ENCODE measurements at places on chromosomes 7 and 10. TPM values are rescaled to one million over a fixed set of nuclear protein-coding genes. Genes with fewer than 3 reads are reported as not detected.

DNA sequence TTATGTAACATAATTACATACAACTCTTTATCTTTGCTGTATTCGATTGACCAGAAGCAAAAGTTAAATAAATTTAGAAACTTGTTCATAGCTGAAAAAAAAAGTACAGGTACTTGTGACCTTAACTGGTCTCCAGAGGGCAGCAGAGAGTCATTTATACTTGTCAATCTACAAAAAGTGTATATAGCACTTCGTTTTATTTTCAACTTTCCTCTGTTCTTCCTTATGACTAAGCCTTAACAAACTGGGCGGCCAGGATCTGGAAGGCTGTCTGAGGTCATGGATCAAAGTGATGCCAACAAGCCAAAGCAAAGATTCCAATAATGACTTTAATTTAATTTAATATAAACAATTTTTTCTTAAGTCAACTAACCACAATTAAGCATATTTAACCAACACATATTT, 29.8 kb downstream of the C10orf67 start:
- no peak overlapping the region for H3K4me3 ChIP-seq
- peak; percentile 81 for DNase-seq
- H3K27ac ChIP-seq: no peak overlapping the region
- no peaks in the 10 kb centered on the region for H3K4me1 ChIP-seq

DNA sequence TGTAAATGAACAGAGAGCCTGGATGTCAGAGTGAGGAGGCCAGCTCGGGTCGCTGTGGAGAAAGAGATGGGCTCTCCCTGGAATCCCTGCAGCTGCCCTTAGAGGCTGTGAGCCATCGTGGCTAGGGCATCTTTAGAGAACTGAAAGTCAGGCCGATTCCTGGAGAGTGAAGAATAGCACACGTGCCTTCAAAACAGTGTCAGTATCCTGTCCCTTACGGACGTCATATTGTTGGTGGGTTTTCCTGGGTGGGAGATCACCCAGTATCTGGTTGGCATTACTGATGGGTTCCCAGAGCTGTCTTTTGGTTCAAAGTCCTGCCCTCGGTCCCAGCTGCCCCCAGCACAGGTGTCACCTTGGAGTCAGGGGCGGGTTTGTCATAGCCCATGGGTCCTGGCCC, 25.3 kb downstream of the IKZF1 start:
- peak overlapping the region; percentile 2 for H3K4me3 ChIP-seq
- H3K27me3 ChIP-seq: no peaks in the 10 kb centered on the region
- peaks cover 98% of the 10 kb centered on the region for H3K4me1 ChIP-seq
- H3K36me3 ChIP-seq: peaks cover 52% of the 10 kb centered on the region
- H3K27ac ChIP-seq: peak overlapping the region; percentile 69
- peak; percentile 56 for DNase-seq

GRCh38 chr7:110612680-110613079, 478.2 kb upstream of the LRRN3 start:
- H3K4me1 ChIP-seq: no peaks in the 10 kb centered on the region
- no peaks in the 10 kb centered on the region for H3K27me3 ChIP-seq
- H3K36me3 ChIP-seq: no peaks in the 10 kb centered on the region
- no peak overlapping the region for H3K4me3 ChIP-seq

GRCh38 chr10:79259834-79260233, 87.4 kb upstream of the PPIF start:
- H3K27me3 ChIP-seq: no peaks in the 10 kb centered on the region
- peak overlapping the region; percentile 62 for H3K4me3 ChIP-seq
- H3K36me3 ChIP-seq: no peaks in the 10 kb centered on the region
- peak; percentile 53 for DNase-seq
- peak overlapping the region; percentile 96 for H3K27ac ChIP-seq
- H3K4me1 ChIP-seq: peaks cover 100% of the 10 kb centered on the region

GRCh38 chr10:88996927-88997326, 6.3 kb downstream of the FAS start:
- no peaks in the 10 kb centered on the region for H3K36me3 ChIP-seq
- H3K27me3 ChIP-seq: no peaks in the 10 kb centered on the region
- peak; percentile 86 for DNase-seq
- H3K27ac ChIP-seq: peak overlapping the region; percentile 99
- H3K4me1 ChIP-seq: peaks cover 94% of the 10 kb centered on the region

DNA sequence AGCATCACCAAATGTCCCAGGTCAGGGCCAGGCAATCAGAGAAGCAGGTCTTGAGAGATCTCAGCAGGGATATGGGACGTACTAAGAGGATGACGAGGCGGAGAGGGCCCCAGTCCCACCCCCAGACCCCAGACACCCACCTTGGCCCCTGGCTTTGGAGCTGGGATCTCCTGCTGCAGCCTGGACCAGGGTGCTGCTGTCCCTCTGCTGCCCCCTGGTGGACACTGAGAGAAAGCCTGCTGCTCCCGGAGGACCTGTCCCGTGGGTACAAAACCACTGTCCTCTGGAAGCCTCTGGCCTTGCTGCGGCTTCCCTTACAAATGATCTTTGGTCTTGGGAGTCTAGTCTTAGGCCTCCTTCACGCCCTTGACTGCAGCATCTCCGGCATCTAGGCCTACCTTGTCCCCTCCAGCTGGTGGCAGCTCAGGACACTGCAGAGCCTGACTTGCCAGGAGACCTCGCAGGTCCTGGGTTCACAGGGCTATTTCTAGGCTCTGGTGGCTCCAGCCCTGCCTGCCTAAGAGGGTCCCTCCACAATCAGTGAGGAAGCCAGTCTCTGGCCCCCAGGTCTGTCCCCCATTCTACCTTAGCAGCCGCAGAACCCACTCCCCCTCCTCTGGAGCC, 97.1 kb downstream of the RGS10 start:
- no peaks in the 10 kb centered on the region for H3K27me3 ChIP-seq
- DNase-seq: peak; percentile 92
- no peak overlapping the region for H3K27ac ChIP-seq
- H3K4me3 ChIP-seq: no peak overlapping the region
- peaks cover 42% of the 10 kb centered on the region for H3K4me1 ChIP-seq

DNA sequence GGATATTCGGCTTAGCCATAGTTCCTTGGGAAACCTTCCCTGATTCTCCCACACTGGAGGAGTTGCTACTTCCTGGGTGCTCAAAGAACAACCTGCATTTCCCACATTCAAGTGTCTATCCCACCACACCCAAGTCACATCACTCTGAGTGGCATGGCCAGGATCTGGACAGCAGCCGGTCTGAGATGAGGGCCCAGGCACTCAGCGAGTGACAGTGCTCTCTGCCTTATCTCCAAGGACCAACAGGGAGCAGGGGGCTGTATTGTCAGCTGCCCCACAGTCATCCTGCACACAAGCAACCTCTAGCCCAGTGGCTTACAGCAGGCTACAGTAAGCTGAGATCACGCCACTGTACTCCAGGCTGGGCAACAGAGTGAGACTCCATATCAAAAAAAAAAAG, 16.1 kb upstream of the SLC18A3 start:
- no peak overlapping the region for H3K27ac ChIP-seq
- H3K4me1 ChIP-seq: no peaks in the 10 kb centered on the region
- H3K27me3 ChIP-seq: no peaks in the 10 kb centered on the region
- H3K36me3 ChIP-seq: no peaks in the 10 kb centered on the region
- no peak for DNase-seq

DNA sequence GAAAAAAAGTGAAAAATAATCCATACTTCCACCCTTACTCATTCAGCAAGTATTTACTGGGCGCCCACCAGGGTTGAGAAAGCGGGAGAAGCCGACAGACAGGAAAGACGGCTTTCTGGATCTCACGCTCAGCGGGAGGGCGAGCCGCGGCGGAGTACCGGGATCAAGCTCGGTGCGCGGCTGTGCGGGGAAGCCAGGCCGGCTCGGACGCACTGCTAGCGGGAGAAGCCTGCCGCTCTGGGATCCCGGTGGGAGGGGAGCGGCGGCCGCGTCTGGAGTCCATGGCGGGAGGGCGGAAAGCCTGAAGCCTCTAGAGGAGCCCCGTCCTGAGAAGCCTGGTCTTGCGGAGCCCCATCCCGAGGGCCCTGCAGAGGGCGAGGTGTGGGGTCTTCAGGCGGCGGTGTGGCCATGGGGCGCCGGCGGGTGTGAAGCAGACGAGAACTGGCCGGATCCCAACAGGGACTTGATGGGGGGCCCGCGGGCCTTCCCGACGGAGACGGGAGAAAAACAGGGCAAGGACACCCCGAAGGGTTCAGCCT, 82.9 kb downstream of the VIPR2 start:
- H3K36me3 ChIP-seq: no peaks in the 10 kb centered on the region
- 0 out of 2 replicates have a peak, but pooled peaks cover 3% of the 10 kb centered on the region for H3K27me3 ChIP-seq
- no peak overlapping the region for H3K27ac ChIP-seq
- DNase-seq: no peak
- H3K4me1 ChIP-seq: no peaks in the 10 kb centered on the region

DNA sequence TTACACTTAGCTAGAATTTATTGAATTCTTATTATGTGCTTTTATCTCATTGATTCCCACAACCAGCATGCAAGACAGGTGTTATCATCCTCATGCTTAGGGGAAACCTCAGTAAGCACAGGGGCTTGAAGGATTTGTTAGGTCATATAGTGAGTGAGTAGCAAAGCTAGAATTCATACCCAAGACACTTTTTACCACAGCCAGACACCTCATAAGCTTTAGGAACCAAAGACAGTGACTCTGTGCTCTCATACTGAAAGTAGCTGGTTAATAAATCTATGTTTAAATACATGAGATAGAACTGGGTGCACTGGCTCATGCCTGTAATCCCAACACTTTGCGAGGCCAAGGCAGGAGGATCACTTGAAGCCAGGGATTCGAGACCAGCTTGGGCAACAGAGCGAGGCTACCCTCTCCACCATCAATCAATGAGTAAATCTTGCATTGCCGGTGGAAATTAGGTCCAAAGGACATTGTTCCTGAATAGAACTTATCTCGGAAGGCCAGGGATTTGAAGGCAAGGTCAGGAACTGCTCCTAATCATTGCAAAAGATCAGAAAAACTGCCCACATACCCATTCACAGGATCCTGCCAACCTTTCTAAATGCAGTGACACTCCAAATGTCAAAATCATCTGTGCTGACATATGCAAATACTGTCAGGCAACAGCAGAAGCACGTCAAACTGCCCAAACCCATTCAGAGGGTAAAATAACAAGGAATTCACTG, 523.5 kb downstream of the PARD3 start:
- H3K36me3 ChIP-seq: no peaks in the 10 kb centered on the region
- no peaks in the 10 kb centered on the region for H3K4me1 ChIP-seq
- H3K4me3 ChIP-seq: no peak overlapping the region
- DNase-seq: no peak

GRCh38 chr10:131427901-131428300, 116.4 kb upstream of the TCERG1L start:
- no peaks in the 10 kb centered on the region for H3K36me3 ChIP-seq
- H3K27me3 ChIP-seq: no peaks in the 10 kb centered on the region
- no peak overlapping the region for H3K4me3 ChIP-seq
- DNase-seq: no peak
- H3K27ac ChIP-seq: no peak overlapping the region
- no peaks in the 10 kb centered on the region for H3K4me1 ChIP-seq

GRCh38 chr10:16929069-16929468, 111.8 kb upstream of the RSU1 start:
- no peaks in the 10 kb centered on the region for H3K4me1 ChIP-seq
- no peaks in the 10 kb centered on the region for H3K36me3 ChIP-seq
- H3K27me3 ChIP-seq: no peaks in the 10 kb centered on the region
- H3K4me3 ChIP-seq: no peak overlapping the region

GRCh38 chr7:52992479-52993162, 42.8 kb upstream of the POM121L12 start:
- H3K27me3 ChIP-seq: no peaks in the 10 kb centered on the region
- H3K36me3 ChIP-seq: no peaks in the 10 kb centered on the region
- no peak overlapping the region for H3K27ac ChIP-seq
- DNase-seq: no peak
- no peak overlapping the region for H3K4me3 ChIP-seq

The CYP26C1 gene
- 0.30 TPM for total RNA-seq

The NRG3 gene
- not detected for total RNA-seq

The SMKR1 gene
- 0.22 TPM for total RNA-seq

The RASSF4 gene
- 3.6 TPM for total RNA-seq

Measured in Karpas-422 (cell line).